DMS 273 treated with DMSO at 0.1 percent for 48 hours (cell line): ENCODE measurements at places on chromosomes 12 and 14.

DNA sequence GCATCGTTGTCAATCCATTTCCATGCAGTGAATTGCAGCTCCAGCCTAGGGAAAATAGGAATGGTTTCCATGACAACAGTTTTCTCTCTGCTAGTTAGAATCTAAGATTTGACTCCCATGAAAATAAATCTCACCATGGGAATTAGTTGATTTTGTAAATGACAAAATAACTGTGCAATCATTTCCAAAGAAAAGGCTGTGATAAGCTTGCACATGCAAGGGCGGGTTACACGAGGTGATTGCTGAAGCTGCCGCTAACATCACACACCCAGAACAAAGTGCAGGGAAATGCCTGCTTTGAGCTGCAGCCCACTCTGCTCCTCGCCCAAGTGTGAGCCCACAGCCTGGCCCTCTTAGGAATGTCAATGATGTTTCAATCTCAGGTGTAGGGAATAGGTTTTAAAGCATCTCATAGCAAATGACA is 53.8 kb downstream of the TRIM9 start:
- DNase-seq, result no peak

GRCh38 chr14:55425091-55425490 is 13.5 kb upstream of the ATG14 start:
- no peak for DNase-seq

DNA sequence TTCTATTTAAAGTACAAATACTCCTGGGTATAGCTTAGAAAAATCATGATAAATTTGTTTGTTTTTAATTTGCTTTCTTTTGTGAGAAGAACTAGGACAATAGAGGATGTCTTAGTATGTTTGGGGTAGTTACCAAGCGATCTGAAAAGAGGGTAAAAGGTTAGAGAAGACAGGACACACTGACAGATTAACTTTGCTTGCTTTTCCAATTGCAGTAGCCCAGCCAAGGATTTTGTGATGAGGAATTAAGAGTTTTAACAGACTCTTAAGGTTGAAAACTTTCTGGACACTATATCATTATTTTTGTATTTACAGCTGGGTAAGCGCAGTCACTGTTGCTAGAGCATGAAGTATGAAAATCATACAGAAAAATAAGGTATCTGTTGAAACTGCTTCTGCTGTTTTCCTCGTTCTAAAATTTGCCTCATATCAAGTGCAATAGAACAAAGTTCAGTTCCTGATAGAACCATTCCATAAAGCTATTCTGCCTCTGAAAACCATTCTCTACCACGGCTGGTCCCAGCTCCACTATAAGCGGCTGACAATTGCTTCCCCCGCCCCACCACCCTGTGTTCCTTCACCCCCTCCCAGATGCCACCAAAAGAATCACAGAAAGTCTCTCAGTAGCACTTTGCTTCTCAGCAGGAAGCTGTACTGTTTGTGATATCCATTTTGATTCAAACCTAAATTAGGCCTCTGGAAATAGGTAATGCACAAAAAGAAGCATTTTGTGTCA is 413.4 kb downstream of the BCAT1 start:
- no peak for DNase-seq

DNA sequence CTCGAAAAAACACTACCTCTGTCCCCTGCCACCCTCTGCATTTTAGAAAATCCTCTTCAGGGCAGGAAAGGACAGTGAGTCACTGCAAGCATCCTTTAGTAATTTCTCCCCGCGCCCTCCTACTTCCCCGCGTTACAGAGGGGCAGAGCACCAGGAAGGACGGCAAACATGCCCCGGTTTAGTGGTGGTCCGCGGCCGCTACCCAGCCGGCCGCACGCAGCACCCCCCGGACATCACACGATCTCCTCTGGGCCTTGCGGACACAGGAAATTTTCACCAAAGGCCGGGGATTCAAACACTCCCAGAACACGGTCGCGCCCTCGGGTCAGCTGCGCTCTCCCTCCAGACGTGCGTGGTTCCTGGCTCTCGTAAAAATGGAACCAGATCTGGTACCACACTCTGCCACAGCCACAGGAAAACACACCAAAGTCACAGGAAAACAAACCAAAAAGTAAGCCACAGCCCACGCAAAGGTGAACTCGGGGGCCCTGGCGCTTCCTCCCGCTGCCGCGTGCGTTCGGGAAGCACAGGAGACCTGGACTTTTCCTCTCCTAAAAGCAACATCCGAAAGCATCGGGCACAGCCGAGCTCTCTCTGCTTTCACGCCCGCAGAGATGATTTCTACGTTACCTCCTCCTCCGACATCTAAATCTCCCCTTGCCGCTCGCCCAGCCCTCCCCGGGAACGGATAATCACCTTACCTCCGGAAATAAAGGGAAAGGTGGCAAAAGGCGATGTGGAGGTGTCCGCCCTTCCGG is 839 bp downstream of the SLC38A1 start:
- DNase-seq, result no peak

DNA sequence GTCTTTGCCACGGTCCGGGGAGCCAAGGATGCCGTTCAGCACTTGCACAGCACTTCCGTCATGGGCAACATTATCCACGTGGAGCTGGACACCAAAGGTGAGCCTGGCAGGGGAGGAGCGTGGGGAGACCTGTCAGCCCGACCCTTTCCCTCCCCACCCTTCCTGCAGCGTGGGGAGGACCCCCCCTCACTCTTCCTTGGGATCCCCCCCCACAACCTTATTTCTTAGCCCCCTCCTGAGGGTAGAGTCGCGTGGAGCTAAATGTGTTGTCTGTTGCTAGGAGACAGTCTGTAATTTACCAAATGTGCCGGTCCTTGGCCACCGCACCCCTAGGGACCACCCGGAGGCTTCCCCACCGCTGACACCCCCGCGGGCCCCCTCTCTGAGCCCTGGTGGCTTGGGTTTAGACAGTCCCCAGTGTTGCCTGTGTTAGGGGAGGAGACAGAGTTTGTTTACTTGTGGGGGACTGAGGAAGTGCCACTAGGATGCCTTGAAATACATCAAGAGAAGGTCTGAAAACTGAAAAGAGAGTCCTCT is 2.3 kb downstream of the SETD1B start:
- no peak for DNase-seq

GRCh38 chr12:64006211-64006825 is 161.8 kb downstream of the SRGAP1 start:
- DNase-seq, result peak; percentile 3

GRCh38 chr14:95664546-95664945 is 21.7 kb upstream of the TCL1B start:
- no peak for DNase-seq

DNA sequence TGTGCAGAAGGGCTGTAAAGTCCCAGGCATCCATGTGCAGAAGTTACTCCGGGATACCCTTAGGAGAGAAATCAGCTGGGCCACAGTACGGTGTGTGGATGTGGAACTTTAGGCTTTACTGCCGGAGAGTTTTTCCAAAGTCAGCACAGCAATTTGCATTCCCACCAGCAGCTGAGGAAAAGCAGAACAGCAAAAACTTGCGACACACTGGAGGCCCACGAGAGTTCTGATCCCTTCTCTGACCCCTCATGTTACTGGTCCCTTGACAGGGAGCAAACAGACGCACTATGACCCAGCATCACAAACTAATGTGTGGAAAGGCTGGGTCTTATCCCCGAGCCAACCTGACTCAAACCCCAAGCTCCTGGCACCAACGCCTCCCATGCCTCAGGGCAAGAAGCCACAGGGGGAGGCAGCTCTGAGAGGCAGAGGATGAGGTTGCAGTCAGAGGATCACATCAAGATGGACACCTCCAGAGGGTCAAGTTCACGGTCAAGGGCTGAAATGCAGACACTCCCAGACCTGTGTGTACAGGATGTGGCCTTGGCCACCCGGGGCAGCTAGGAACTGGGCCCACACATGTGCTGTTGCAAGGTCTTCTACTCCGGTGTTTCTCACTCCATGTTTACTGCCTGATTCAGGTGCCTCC is 38.6 kb downstream of the CCDC88C start:
- no peak for DNase-seq

DNA sequence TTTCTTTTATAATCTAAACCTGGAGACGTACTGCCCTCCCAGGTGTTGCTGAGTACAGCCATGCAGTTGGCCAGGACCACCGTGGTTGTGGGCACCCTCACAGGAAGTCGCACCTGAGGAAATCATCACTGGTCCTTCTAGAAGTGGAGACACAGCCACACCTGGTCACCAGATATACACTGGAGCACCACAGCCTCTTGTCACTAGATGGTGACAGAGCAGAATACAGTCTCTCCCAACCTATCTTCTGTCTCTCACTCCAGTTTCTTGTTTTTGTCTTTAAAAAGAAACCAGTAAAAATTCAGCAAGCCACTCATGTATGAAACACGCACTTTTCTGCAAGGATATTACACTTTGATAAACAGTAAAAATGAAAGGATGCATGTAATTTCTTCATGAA is 43.1 kb upstream of the GPHB5 start:
- no peak for DNase-seq

GRCh38 chr12:119914666-119915065 is 37.5 kb upstream of the CIT start:
- DNase-seq, result no peak

DNA sequence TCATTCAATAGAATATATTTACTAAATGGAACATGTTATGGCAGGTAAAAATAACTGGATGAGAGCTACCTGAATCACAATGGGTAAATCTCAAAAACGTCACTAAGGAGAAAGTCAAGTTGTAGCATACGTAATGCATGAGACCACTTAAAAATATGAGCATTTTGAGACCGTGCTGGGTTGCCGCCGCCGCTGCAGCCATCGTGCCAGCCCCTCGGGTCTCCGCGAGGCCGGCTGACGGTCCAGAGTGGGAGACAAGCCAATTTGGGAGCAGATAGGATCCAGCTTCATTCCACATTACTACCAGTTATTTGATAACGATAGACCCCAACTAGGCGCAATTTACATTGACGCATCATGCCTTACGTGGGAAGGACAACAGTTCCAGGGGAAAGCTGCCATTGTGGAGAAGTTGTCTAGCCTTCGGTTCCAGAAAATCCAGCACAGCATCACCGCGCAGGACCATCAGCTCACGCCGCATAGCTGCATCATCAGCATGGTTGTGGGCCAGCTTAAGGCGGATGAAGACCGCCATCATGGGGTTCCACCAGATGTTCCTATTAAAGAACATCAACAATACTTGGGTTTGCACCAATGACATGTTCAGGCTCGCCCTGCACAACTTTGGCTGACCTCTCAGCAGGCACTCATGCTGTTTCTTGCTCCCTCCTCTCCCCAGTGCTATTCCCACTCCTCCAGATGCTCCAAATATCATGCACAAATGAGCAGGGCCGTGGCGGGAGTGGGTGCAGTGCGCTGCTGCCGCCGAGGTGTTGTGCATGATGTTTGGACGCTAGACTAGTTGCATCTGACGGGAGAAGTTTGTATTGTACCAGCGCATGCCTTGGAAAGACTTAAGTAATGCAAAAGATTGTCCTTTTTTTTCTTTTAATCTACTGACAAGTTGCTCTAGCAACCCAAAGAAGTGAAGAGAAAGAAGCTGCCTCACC is 6.3 kb upstream of the BRMS1L start:
- DNase-seq, result no peak

DNA sequence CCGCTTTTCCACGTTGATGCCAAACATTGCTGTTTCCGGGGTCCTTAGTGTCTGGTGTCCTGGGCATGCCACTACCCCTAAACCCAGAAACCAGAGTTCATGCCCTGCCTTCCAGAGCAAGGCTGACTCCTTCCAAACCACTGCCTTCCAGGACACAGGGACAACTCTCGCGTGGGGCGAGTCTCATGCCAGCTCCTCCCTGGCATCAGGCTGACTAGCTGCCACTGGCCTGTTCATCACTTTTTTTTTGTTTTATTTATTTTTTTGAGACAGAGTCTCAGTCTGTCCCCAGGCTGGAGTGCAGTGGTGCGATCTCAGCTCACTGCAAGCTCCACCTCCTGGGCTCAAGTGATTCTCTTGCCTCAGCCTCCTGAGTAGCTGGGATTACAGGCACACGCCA is 4.8 kb downstream of the SETD1B start:
- no peak for DNase-seq

DNA sequence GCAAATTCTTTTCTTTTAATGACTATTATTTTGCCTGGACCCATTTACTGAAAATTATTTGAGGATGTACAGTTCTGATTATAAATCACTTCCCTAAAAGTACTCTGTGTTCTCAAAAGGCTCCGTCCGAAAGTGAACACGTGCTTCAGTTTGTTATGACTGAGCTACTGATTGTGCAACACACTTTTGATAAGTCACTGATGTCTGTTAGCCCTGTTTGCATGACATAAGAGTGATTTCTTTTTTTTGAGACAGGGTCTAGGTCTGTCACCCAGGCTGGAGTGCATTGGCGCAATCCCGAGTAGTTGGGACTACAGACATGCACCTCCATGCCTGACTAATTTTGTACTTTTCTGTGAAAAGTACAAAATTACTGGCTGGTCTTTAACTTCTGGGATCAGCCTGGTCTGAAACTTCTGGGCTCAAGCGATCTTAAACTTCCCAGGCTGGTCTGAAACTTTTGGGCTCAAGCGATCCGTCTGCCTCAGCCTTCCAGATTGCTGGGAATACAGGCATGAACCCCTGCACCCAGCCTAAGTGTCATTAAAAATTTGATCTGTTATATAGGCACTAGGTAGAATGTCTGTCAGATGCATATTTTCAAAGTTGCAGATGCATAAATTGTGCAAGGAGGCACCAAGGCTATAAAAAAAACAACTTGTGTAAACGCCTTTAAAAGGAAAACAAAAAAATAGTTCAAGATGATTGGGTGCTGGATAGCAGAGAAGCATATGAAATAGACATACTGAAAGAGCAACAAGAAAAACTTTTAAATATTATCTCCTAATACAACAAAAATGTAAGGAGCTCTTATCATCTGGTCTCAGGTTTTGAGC is 111.5 kb downstream of the SRGAP1 start:
- no peak for DNase-seq

DNA sequence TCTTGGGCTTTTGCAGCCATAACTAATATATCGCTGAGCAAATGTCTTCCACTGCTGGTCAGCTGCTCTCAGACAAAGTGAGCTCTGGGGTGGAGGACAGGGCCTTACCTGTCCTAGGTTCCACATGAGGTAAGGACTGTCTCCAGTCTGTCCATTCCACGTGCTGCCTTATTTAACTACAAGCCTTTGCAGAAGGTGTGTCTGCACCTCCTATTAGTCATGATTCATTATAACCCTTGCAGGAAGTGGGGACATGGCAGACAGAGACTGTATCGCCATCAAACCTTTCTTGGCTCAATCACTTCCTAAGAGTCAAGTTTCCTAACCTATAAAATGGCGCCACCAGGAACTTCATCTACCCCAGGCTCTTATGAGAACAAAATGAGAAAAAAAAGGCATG is 46.9 kb downstream of the SLC25A47 start:
- DNase-seq, result no peak

- DNase-seq, result no peak
Measured at GRCh38 chr12:26271889-26272492, 76.6 kb downstream of the SSPN start.
